ENCODE measurements at places on chromosomes 13 and 19.

DNA sequence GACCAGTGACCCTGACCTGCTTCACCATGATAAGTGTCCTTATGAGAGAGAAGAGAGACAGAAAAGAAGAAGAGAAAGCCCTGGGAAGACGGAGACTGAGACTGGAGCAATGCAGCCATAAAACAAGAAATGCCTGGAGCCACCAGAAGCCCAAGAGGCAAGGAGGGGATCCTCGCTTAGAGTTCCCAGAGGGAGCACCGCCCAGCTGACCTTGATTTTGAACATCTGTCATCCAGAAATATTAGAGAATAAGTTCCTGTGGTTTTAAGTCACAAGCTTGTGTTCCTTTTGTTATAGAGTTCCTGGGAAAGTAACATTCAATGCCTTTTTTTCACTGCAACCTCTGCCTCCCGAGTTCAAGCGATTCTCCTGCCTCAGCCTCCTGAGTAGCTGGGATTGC is 20.2 kb downstream of the CERS1 start:
- DNase-seq = no peak

GRCh38 chr13:25869941-25870340 is 181.9 kb downstream of the SHISA2 start:
- no peak for DNase-seq

GRCh38 chr13:40181203-40181845 is 485.1 kb downstream of the FOXO1 start:
- DNase-seq = no peak

GRCh38 chr19:8335343-8336071 is 7.6 kb downstream of the KANK3 start:
- DNase-seq = no peak

GRCh38 chr13:85985797-85986196 is 186.6 kb upstream of the SLITRK6 start:
- no peak for DNase-seq

Measured in T1000 (cell line).